ENCODE measurements at places on chromosomes 5 and 9.
A peak's percentile ranks its signal among the peaks of the same experiment; 100 is the strongest.

DNA sequence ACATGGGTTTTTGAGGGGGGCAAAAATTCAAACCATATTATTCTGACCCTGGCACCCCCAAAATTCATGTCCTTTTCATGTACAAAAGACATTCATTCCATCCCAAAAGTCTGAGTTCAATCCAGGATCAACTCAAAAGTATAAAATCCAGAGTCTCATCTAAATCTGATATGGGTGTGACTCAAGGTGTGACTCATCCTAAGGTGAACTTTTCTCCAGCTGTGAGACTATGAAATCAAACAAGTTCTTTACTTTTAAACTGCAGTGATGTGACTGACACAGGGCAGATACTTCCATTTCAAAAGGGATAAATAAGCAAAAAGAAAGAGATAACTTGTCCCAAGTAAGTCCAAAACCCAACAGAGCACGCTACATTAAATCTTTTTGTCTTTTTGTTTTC lies 20.6 kb upstream of the CYLC2 start:
- DNase-seq, result peak; percentile 16

GRCh38 chr9:68738358-68738757 lies 33.3 kb downstream of the PIP5K1B start:
- DNase-seq, result no peak

GRCh38 chr5:27316271-27316650 lies 277.9 kb upstream of the CDH9 start:
- no peak for DNase-seq

DNA sequence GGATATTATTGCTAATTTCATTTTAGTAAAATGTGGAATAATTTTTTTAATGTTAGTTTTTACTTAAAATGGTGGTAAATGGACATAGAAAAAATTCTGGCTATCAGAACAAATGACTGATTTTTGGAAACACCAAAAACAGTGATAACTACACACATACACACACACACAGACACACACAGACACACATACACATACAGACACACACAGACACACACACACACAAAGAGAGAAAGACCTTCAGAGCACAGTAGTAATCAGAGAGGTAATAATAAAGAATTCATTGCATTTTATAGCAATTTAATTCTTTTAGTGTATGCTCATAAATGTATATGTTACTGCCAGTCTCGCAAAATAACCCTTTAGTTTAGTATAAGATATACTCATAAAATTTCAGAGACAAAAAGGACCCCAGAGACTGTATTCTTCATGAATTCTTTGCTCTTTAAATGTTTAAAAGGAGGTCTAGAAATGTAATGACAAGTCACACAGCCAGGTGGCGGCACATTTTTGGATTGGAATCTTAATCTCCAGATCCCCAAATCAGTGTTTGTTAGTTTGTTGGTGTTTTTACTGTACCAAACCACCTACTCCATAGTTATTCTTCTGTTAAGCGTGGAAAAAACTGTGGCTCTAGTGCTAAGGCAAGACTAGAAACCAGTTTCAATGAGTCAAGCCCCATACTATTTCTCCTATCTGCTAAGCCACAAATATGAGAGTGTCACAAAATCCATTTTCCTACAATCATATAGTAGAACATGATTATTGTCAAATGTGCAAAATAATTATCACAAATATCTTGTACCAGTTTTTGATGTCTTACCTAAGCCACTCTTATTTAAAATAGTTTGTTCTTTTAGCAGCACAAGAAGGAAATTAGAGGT lies 109.9 kb downstream of the EDIL3 start:
- DNase-seq, result peak; percentile 60

DNA sequence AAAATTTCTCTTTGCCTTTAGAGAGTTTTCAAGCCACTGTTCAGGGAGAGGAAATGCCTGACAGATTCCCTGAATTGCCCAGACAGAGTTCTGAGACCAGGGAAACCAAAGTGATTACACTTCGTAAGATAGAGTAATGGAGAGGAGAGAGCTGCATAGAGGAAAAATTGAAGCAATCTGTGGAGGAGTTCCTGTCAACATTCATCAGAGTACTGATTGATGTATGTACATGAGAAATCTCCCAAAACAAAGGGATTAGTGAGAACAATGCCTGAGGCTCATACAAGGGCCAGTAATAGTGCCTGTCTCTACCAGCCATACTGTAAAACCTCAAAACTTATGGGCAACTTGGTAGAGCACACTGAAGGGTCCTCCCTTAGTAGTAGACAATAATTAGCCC lies 79.0 kb upstream of the TRIM32 start:
- DNase-seq, result no peak

DNA sequence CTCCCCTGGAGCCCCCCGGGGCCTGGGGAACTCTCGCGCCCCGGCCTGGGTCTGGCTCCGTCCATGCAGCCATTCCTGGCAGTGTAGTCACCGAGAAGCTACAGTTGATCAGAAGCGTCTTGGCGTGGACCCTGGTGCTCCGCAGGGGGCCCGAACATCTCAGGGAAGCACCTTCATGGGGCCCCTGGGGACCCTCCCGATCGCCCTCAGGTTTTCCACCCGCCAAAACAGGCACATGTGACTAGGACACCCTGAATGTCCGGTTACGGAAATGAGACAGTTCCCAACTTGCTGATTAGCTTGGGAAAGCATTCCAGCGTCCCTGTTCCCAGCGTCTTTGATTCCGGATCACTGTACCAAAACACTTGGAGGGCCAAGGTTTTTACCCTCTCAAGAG lies 472 bp downstream of the FBXO4 start:
- peak; percentile 44 for DNase-seq

GRCh38 chr5:33205727-33206410 lies 234.9 kb upstream of the TARS1 start:
- no peak for DNase-seq

DNA sequence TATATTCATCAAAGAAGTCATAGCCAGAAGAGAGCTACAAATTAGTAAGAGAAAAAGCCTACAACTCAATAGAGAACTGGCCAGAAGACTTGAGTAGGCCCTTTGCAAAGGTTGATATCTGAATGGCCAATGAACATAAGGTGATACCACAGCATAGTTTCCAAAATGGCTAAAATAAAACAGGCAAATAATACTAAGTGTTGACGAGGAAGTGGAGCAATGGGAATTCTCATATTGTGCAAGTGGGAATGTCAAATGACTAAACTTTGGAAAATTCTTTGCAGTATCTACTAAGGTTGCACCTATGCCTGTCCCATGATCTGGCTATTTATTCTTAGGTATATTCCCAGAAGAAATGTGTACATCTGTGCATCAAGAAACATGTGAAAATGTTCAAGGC lies 48.3 kb downstream of the BOD1 start:
- DNase-seq, result no peak

DNA sequence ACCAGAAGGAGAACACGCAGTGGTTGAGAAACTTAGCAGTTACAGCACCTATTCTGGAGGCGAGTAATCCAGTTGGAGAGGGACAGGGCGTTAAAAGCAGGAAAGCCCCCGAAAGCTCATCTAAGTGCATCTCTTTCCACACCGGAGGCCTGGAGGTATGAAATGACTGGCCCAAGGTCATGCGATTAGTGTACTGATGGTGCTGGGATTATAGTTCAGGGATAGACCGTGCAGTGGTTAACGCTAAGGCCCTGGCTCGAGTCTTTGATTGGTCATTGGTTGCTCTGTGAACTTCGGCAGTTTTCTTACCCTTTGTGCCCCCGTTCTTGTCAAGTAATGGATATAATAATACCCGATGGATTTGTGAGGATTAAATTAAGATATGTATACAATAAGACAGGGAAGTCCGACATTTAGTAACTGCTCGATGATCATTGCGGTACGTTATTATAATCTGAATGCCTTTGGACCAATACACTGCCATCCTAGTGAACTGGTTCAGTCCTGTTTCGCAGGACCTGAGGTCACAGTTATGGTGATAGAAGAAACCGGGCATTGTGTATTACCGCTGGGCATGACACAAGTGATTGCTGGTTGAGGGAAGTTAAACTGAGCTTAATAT lies 960 bp downstream of the CANX start:
- DNase-seq, result peak; percentile 86

GRCh38 chr9:121508415-121508814 lies 8.8 kb upstream of the GGTA1 start:
- DNase-seq, result peak; percentile 26

DNA sequence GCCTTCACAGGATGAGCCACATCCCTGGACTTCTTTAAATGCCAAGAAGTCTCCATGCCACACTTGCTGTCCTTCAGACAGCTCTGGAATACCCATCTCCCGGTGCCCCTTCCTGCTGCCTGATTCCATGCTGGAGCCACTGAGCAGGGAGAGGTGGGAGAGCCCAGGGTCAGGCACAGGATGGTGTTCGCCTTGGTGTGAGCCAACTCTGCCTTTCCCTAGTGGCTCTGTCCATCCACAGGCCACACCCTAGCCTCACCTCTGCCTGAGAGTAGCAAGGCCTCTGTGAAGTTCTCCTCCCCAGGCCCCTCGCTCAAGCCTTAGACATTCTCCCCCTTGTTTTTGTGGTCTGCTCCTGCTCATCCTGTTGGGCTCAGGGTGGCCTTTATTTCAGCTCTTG lies 54.2 kb upstream of the ANGPTL2 start:
- DNase-seq, result no peak

GRCh38 chr5:50559955-50560354 lies 106.5 kb upstream of the PARP8 start:
- DNase-seq, result no peak

DNA sequence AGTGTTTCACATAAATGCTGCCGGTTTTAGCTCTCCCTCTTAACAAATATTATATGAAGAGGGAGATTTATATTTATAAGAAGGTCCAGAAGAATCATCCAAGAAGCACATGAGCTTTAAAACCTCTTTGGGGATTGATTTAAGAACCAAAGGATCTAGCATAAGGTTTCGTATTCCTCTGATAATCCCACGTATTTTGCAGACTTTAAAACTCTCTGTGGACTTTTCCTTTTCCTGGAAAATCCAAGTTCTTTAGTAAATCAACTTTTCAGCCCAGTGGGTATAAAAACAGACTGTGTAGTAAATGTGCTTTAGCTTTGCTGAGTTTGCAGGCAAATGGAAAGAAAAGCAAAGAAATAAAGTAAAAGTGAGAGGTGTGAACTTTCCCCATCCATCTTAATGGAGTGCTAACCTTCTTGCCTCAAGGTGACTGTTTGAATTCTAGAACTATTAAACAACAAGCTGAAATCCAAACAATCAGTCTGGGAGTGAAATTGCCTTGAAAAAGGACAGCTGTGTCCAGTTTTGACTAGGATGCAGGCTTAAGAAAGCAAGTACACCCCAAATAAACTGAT lies 363.4 kb upstream of the SLC24A2 start:
- DNase-seq, result no peak

- DNase-seq, result no peak
Observed at GRCh38 chr5:119751734-119752094, 122.4 kb downstream of the FAM170A start.

DNA sequence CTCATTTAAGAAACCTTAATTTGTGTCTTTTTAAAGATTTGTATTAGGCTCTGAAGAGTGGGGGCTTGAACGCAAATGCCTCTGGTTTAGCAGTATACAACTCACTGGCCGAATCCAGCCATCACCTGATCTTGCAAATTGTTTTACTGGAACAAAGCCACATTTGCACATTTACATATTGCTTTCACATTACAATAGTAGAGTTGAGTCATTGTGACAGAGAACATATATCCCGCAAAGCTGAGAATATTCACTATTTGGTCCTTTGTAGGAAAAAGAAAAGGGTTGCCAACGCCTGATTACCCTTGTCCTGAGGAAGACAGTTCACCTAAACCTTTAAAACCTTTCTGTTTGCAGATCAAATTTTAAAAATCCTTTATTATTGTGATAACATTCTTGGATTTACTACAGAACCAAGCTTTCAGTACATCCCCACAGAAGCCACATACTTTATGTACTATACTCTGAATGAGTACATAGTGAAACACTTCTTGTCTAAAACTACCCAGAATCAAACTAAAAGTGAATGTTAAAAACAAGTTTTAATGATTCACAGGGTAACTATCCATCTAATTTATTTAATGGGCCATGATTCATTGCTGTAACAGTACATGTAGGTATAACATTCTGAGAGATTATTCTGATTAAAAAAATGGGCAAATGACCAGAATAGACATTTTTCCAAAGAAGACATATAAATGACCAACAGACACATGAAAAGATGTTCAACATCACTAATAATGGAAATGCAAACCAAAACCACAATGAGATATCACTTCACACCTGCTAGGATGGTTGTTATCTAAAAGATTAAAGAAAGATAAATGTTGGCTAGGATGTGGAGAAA lies 161.0 kb downstream of the SLC25A46 start:
- DNase-seq, result no peak
